ENCODE measurements at places on chromosomes 4 and X.

DNA sequence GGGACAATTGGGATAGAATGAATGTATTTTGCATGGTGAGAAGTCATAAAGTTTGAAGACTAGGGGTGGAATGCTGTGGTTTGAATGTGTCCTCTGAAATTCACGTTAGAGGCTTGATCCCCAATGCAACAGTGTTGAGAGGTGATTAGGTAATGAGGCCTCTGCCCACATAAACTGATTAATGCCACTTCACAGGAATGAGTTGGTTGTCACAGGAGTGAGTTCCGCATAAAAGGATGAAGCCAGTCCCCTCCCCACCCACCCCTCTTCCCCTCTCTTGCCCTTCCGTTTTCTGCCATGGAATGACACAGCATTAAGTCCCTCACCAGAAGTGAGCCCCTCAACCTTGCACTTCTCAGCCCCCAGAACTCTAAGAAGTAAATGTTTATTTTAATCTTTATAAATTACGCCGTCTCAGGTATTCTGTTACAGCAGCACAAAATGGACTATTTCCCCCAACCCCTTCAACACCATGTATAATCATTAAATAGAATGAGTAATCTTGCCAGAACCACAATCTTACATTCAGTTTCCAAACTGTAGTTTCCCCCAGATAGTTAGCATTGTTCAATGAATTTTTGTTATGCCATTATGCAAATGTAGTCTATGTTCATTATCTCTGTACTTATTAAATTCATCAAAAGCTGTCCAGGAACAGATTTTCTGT, 5.5 kb upstream of the MMAA start:
- no peak for DNase-seq

- peak; percentile 52 for DNase-seq
Measured at GRCh38 chrX:27987862-27988646, 6.8 kb upstream of the DCAF8L1 start.

DNA sequence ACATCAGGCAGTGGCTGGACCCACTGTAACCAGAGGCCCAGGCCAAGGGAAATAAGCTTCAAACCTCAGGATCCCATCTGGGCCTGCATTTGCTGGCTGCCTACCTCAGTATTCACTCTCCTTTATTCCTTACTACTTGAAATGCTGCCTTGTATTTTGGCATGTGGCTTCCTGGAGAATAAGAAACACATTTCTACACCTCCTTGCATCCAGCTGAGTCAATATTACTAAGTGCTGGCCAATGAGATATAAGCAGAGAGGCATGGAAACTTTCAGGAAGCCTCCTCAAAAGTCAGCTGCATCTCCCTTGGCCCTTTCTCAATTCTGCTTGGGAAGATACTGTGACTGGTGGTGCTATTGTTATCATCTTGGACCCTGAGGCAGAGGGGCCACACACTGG, 59.8 kb upstream of the RELL1 start:
- no peak for DNase-seq

GRCh38 chrX:21666679-21667078, 8.5 kb upstream of the KLHL34 start:
- no peak for DNase-seq

DNA sequence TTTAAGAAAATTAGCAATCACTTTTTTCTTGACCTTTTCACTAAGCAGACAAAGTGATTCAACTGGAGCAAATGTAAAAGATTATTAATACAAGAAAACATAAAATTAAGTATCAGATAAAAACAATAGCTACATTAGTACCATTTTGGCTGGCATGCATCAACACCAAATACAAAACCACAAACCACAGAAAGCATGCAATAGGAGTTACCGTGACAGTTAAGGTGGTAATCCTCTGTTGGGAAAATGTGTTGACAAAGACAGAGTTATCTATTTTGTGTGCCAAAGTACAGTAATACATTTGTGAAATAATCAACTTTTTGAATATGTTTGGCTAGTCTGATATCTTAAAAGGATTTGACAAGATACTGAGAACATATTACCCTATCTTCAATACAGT, 89.8 kb upstream of the ETNPPL start:
- DNase-seq, result no peak

- DNase-seq, result no peak
Measured at GRCh38 chrX:53452812-53453211, 18.6 kb upstream of the HSD17B10 start.

DNA sequence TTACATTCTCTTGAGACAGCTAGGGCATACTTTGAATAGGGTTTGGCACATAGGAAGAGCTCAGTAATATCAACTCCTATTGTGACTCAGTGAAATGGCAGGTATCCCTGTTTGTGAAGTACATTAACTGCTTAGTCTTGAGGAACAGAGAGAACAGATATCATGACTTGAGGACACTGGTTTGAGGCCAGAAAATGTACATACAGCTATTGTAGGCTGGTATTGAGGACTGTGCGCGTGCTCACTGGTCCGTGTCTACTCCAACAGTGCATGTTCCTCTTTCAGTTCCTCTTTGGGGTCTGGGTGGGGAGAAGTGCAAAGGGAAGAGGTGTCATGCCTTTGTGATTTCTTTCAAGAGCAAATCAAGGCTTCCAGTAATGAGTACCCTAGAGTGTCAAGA, 34.6 kb upstream of the TBC1D9 start:
- DNase-seq, result no peak

DNA sequence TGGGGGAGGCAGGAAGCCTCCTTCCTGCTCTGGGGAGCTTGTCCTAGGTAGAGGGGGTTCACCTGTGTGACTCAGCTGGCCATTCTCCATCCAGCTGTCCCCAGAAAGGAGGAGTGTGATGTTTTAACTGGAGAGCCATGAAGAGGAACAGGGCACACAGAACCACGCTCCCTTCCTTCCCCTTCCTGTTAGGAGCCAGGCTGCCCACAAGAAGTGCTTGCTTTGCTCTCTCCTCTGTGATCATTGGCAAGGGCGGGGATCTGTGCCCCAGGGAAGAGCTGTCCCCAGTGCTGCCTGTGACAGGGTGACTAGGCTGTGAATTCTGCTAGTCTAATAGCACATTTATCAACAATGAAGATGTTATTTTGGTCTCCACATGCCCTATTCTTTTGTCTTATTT, 169.6 kb upstream of the GATB start:
- no peak for DNase-seq

GRCh38 chr4:41135801-41136200, 78.5 kb downstream of the APBB2 start:
- no peak for DNase-seq

GRCh38 chrX:23008431-23009099, 8.8 kb downstream of the DDX53 start:
- no peak for DNase-seq

DNA sequence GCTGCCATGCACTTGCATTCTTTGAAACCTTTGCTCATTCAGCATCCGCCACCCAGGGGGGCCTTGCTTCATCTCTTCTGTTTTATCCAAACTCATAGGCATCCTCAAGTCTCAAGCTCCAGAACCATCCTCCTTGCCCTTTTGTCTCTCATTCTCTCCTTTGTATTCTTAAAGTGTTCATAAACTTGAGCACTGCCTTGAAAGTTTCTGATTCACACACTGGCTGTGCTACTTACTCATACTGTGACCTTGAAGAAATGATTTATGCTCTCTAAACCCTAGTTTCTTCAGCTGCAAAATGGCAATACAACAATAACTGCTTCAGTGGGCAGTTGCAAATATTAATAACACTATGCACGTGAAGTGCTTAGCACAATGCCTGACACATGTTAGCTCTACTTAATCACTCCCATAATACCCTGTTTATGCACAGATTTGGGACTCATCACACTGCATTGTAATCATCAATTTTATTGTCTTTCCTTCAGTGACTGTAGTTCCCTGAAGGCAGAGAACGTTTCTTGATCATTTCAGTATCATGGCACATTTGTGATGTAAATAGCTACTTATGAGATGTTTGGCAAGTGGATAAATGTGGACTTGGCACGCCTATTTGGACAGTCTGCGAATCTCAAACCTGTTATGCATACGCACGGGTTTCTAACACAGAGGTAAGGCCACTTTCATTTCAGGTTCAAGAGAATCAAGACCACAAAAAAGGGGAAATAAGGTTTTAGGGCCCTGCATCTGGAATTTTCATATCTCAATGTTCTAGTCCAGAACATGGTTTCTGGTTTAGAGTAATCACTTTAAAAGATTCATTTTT, 291.0 kb downstream of the LDB2 start:
- no peak for DNase-seq

GRCh38 chr4:184583738-184584502, 65.3 kb downstream of the CASP3 start:
- no peak for DNase-seq

DNA sequence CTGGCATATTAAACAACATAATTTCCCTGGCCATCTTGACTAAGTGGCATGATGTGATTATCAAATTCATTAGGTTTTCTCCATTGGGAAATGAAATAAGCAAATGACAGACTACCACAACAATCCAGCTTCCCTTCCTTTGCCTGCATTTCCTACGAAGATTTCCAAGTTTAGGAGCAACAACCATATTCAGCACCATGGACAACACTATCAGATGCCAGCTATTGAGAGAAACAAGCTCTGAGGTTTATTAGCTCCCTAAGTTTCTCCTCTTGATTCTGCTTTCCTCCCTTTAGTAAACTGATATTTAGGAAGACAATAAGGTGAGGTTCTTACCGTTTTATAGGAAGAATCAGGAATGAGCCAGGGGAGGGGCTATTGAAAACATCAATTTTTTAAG, 36.2 kb downstream of the DCX start:
- DNase-seq, result no peak

- DNase-seq, result no peak
Measured at GRCh38 chr4:123936621-123937043, 540.0 kb downstream of the SPRY1 start.

DNA sequence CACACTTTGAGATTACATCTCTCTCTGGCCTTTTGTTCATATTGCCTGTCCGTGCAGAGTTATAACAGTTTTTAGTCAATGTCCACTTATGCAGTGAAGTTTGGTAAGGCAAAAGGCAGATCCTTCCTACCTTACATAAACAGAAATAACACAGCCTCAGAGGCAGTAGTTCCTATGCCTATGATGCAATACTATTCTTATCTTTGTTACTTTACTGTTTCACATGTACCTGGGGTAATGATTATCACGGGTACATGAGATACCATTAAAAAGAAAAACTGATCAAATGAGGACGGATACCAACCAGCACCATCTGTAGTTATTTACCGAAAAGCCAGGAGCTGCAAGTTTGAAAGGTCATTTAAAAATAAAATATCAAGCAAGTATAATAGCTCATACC, 166.8 kb downstream of the BTC start:
- DNase-seq, result no peak

DNA sequence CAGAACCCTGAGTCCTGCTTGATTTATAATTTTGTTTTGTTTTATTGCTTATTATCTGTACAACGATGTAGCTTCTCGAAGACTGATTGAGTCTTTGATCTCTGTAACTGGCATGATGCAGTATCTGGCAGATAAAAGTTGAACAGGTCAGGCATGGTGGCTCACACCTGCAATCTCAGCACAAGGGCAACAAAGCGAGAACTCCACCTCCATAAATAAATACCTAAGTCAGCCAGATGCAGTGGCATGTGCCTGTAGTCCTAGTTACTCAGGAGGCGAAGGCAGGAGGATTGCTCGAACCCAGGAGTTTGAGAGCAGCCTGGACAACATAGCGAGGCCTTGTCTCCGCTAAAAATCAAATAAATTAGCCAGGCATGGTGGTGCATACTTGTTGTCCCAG, 15.7 kb upstream of the WDR19 start:
- no peak for DNase-seq

DNA sequence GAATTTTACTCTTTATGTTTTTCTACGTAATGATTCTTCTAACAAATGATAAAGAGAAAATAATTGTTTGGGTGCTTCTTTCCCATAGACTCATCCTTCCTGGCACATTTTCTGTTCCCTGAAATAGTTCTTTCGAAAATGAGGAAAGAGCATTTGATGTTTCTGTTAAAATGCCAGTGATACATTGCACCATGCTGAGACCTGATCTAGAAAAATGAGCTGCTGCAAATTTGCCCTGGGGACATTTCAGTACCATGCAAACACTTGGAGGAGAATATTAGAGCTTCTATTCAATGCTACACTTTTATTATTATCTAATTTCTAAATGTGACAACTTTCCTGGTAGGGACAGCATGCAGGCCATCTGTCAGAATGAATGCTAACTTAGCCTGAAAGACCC, 83.3 kb downstream of the C4orf33 start:
- no peak for DNase-seq

GRCh38 chr4:86243750-86244149, 116.1 kb downstream of the MAPK10 start:
- no peak for DNase-seq

- no peak for DNase-seq
Measured at GRCh38 chrX:136691028-136691809, 43.3 kb downstream of the CD40LG start.

DNA sequence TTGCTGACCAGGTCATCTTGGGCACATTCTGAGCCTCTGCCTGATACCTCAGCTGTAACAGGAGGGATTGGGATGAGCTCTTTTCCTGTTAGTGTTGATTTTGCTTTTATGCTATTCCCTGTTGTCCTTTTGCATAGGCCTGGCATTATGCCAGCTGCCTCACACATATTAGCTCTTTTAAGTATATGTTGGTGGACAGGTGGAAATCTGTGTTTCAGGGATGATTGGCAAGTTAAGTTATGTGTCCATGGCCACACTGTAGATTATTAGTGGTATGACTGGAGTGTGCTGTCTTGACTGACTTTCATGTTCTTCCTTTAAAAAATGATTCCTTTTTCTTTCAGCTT, 28.9 kb downstream of the NSD2 start:
- no peak for DNase-seq

DNA sequence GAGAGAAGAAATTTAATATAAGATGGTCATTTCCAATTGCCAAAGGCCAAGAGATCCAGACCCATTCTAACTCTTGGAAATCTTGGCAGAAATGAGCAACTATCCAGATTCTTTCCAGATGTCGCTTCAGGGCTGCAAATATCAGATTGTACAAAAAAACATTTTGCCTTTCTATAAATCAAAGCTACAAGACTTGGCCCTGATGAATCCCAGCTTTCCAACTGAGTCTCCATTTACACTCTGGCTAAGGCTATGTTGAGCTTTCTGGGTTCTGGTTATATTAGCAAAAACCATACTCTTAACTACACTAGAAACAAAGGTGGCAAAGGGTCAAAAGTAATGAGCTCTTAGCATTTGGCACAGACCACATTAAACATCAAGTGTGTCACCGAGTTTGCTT, 345.8 kb downstream of the OPHN1 start:
- no peak for DNase-seq

DNA sequence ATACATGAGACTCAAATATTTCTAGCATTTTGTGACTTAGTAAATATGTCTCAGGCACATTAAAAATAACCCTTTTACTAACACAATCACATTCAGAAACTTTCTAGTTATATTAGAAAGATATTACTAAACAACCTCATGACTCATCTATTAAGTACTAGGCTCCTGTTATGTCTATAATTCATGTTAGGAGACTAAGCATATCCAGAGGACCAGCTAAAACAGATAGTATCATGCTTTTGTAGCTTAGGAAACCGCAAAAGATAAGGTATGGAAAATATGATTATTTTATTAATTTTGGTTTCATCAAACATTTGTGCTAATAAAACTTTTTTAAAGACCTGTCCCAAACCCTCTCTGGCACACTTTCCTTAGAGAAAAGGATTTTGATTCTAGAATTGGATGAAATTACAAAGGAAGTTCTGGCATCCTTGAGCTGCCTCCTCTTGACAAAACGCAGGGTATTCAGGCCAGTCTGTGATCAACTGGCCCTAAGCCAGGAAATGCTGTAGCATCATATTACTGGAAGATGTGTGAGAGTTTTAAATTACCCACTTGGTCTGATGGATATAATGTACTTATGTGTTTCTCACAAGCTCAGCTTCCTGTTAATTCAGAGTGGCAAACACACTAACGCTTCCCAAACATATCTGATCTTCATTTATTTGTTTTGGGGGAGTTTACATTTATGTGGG, 60.4 kb downstream of the NRK start:
- DNase-seq, result no peak
